CD4-positive, alpha-beta T cell treated with Interleukin-17A for 1 hour (primary cell): ENCODE measurements at places on chromosomes 1 and 21.

- no peak for DNase-seq
Measured at GRCh38 chr1:71399594-71399993, 318.8 kb upstream of the ZRANB2 start.

- DNase-seq = no peak
Measured at GRCh38 chr1:223819730-223820514, 25.8 kb downstream of the TP53BP2 start.

DNA sequence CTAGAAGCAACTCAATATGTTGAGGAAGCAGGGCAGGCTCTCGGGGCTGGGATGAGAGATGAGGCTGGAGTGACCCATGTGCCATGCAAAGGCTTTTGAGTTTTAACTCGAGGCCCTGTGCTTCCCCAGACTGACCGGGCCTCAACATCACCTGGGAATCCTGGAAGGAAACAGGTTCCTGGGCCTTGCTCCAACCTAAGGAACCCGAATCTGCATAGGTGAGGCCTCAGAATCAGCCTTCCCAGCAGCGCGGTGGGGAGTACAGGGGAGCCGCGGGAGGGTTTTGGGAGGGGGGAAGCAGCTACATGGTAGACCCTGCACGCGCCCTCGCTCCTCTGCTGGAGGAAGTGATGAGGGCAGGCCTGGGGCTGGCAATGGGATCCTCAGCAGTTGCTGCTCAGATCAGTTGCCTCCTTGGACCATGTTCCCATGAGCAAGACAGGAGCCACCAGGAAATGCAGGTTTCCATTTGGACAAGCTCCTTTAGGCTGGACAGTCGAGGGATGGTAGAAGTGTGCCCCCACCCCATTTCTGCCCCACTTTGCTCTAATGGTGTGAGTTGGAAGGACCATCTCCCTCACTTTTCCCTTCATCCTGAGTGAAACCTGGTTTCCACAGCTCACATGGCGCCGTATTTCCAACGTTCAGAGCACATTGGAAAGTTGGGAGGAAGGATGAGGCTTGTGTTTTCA lies 4.5 kb upstream of the KIAA1614 start:
- no peak for DNase-seq

DNA sequence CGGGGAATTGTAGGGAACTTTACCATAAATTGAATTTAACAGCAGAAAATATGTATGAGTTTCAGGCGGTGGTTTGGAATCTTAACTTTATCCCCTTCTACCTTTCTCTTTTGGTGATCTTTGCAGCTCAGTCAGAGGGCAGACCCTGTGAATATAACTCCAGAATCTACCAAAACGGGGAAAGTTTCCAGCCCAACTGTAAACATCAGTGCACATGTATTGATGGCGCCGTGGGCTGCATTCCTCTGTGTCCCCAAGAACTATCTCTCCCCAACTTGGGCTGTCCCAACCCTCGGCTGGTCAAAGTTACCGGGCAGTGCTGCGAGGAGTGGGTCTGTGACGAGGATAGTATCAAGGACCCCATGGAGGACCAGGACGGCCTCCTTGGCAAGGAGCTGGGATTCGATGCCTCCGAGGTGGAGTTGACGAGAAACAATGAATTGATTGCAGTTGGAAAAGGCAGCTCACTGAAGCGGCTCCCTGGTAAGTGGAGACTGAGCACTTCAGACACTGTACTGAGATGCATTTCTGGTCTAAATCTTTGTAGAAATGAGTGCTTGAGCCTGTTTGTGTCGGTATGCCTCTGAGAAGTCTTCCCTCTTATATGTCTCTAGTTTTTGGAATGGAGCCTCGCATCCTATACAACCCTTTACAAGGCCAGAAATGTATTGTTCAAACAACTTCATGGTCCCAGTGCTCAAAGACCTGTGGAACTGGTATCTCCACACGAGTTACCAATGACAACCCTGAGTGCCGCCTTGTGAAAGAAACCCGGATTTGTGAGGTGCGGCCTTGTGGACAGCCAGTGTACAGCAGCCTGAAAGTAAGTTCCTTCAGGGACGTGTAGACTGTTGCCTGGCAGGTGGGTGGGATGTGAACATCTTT lies 1.5 kb downstream of the CCN1 start:
- no peak for DNase-seq

DNA sequence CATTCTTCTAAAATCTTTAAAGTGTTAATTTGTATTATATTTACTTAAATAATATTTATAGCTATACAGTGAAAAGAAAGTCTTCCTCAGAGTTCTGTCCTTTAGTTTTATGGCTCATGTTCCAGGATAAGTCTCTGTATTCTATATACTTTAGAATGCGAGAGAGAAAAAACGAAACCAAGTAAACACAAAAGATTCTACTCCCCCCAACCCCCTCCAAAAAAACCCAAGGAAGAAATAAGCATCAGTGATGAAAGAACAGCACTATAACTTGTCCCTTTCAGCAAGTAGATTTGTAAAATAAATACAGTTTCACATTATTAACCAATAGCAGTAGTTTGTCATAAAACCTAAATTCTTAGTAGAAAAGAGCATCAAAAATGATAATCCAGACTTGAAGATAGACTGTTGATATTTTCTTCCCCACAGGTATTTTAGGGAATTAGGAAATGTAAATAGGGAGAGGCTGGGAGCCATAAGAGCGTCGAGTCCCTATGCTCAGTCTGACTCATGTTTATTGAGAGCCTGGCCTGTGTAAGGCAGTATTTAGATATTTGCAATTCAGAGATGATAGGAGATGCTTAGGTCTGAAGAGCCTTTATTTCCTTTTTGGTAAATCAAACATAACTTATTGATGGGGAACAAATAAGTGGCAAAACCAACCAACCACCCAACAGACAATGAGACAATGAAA lies 35.5 kb downstream of the CDC14A start:
- DNase-seq = peak; percentile 55

GRCh38 chr21:45984584-45985095 lies 3.1 kb downstream of the COL6A1 start:
- DNase-seq = no peak

DNA sequence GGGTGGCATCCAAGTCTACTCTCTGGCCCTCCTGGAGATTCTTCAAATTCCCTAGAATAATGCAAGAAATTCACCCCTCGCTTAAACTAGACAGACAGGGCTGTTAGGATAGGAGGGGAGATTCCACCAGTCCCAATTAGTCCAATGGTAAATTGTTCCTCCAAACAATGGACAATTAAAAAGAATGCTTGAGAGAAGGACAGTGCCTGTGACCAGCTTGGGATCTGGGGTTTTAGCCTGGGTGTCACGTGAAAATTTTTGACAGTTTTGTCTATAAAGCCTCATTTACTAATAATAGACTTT lies 177.7 kb upstream of the RAB4A start:
- DNase-seq = no peak

DNA sequence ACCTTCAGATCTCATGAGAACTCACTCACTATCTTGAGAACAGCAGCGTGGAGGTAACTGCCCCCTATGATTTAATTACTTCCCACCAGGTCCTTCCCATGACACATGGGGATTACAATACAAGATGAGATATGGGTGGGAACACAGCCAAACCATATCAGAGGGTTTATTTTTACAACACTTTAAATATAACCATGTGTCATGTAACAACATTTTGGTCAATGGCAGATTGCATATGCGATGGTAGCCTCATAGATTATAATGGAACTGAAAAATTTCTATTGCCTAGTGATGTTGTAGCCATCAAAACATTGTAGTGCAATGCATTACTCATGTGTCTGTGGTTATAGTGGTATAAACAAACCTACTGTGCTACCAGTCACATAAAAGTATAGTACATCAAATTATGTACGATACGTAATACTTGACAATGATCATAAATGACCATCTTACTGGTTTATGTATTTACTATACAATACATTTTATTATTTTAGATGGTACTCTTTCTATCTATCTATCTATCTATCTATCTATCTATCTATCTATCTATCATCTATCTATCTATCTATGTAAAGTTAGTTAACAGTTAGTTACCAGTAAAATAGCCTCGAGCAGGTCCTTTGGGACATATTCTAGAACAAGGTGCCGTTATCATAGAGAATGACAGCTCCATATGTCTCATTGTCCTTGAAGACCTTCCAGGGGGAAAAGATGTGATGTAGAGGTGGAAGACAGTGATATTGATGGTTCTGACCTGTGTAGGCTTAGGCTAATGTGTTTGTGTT lies 12.6 kb upstream of the S100B start:
- no peak for DNase-seq

GRCh38 chr1:44672254-44672955 lies 1.9 kb downstream of the TMEM53 start:
- peak; percentile 37 for DNase-seq

GRCh38 chr21:25518491-25518911 lies 88.8 kb downstream of the MRPL39 start:
- DNase-seq = no peak

DNA sequence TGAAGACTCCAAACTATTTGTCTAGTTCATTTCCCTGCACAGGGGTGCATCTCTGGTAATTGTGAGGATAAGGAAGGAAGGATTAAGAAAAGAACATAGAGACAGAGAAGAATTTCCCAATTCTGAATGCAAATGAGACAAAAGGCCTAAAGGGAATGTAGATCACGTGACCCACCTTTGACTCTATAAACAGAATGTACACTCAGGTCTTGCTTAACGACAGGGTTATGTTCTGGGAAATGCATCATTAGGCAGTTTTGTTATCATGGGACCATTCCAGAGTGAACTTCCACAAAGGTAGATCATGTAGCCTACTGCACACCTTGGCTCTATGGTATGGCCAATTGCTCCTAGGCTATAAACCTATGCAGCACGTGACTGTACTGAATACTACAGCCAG lies 252.3 kb upstream of the ZP4 start:
- no peak for DNase-seq

DNA sequence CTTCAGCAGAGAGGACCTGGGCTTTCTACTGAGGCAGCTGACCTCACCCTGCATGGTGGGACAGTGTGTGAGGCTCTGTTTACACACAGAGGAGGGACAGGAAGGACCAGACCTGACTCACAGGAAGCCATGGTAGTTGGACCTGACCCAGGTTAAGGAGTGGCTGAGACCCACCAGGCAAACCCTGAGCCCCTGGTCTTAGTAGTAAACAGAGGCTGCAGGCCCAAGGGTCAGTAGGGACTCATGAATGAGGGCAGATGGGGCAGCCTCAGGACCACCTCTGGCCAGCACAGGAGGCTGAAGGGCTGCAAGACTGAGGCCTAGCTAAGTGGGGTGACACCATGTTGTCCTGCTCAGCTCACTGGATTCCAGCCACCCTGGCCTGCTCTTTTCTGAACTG lies 273.2 kb downstream of the GRIK3 start:
- no peak for DNase-seq

- DNase-seq = no peak
Measured at GRCh38 chr1:189783456-189783855, 694.2 kb downstream of the BRINP3 start.

DNA sequence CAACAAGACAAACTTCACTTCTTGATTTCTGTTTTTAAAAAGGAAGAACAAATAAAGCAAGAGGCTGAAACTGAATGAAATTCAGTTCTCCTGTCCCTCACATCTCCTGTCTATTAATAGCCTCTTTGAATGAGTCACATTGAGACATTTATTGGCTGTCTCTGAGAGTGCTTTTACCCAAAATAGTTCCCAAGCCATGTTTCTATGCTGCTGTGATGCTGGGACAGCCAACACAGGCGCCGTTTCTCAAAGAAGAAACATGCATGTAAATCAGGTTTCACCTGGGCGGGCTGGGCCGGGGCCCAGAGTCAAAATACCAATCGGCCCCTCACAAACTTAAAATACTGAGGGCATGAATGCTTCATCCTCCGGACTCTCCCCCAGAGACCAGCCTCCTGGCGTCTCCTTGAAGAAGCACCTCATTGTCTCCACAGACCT lies 105.2 kb downstream of the EDEM3 start:
- no peak for DNase-seq

DNA sequence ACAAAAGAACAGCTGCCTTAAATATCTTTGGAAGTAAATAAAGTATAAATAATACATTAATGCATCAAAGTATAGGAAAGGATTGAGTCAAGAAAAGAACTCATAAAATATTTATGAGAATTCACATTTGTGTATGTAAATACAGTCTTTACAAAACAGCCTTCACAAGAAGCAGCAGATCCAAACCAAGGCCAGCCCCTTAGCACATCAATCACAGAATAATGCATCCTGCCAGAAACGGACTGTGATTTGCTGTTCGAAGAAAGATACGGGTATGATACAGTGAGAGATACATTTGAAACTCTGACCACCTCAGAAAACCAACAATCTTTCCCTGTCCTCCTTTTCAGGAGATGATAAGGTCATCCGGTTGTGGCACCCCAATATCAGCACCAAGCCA lies 70.9 kb downstream of the WDR64 start:
- DNase-seq = no peak

DNA sequence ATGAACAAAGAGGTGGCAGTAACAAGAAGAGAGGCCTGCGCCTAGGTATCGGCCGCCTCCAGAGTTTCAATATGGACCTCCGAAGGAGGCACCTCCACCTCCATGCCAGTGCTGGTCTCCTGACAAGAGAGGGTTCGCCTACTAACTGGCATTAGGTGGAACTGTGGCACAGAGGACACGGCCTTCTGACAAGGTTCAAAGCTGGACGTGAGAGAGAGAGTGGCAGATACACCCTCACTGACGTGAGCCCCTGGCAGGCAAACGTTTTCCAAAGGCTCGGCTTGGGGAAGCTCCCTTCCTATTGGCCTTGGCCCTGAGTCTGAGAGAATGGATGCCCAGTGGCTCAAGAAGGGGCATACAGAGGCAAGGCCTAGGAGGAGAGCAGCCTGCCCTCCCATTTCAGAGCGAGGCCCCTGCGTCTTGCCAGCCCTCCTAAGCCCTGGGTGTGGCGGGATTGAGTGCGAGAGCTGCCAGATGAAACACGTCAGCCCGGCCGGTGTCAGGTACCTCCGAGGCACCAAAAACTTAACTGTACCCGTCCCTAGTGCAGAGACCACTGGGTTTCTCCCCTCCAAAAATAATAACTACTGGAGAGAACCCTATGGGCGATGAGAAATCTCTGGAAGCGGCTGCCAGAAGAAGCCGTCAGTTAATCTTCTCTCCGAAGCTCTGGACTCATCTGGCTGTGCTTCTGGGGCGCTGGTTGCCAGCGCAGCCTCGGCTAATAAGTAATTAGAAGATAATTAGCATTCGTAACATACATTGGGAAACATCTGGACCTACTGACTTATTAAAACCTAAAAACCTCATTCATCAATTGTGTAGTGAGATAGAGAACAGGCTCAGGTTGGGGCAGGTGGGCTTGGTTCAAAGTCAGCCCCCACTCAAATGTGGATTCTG lies 283.6 kb downstream of the NPHP4 start:
- DNase-seq = no peak
